ENCODE measurements at places on chromosomes 11 and 22.

DNA sequence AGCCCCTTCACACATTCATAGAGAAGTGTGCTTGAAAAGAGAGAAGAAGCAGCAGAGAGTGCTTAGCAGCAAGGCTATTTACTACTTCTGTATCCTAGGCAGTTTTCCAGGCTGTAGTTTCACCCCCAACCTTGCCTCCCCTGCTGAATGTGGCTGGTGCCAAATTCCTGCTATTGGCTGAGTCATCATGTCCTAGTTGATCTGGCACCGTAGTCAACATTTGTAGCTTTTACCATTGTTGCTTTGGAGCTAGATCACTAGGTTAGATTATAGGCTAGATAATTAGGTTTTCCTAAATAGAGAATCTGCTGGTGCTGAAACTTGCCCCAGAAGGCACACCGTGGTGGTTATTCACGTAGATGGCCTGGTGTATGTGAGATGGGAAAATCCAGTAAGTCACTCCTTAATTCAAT, 32.7 kb downstream of the ARHGAP42 start:
- no peak for DNase-seq

- DNase-seq: no peak
Measured at GRCh38 chr11:5367448-5368074, 16.1 kb upstream of the OR51M1 start.

GRCh38 chr11:1970956-1971355, 23.8 kb downstream of the MRPL23 start:
- DNase-seq: no peak

GRCh38 chr22:19477321-19478044, 1.5 kb downstream of the UFD1 start:
- DNase-seq: no peak

- no peak for DNase-seq
Measured at GRCh38 chr11:87460279-87460678, 422.5 kb downstream of the TMEM135 start.

- DNase-seq: no peak
Measured at GRCh38 chr22:28869736-28870135, 13.6 kb upstream of the ZNRF3 start.

DNA sequence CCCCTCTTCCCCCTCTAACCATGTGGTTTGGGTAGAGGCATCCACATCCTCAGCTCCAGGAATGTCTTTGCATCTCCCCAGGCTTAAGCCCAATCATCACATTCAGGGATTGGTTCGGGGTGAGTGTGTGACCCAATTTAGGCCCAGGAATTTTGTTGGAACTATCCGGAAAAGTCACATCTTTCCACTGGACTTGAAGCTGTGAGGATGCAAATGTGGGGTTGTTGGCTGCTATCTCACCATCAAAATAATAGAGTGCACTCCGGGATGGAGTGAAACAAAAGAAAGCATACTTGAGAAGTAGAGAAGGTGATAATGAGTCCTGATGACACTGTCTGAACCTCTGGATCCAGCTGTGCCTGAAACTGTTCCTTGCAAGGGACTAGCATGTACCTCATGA, 33.8 kb upstream of the OLFML1 start:
- DNase-seq: no peak
